ENCODE measurements at places on chromosomes 6 and 20. TPM values are rescaled to one million over a fixed set of nuclear protein-coding genes. Genes with fewer than 3 reads are reported as not detected.

Gene HRH3
- not detected for total RNA-seq

Gene SLC22A3
- total RNA-seq = 6.3 TPM

Gene ANGPT4
- total RNA-seq = 0.05 TPM

Gene SLC17A2
- total RNA-seq = not detected

Measured in cardiac ventricle fibroblast (primary cell).